Germinal center (tissue), 1 donor: ENCODE measurements at places on chromosomes 12 and 14.

DNA sequence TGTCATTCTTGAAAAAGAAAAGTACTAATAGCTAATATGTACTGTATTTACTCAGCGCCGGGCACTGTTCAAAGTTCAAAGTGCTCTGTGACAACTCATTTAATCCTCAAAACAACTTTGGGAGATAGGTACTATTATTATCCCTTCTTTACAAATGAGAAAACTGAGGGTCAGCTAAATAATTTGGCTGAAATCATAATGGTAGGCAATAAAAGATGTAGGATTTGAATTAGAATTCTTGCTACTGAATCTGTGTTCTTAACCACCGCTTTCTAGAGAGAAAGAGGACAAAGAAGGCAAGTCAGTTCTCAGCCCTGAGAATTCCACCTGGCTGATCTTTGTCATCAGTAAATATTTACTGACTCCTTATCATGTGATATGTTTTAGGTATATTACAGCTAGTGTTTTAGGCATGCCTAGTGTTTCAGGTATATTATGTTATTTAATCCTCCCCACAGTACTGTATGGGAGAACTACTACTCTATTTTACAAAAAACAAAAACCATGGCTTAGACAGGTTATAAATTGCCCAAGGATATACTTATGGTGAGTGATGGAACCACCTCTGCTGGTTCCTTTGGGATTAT lies 205.7 kb upstream of the GZMB start:
- DNase-seq: no peak

DNA sequence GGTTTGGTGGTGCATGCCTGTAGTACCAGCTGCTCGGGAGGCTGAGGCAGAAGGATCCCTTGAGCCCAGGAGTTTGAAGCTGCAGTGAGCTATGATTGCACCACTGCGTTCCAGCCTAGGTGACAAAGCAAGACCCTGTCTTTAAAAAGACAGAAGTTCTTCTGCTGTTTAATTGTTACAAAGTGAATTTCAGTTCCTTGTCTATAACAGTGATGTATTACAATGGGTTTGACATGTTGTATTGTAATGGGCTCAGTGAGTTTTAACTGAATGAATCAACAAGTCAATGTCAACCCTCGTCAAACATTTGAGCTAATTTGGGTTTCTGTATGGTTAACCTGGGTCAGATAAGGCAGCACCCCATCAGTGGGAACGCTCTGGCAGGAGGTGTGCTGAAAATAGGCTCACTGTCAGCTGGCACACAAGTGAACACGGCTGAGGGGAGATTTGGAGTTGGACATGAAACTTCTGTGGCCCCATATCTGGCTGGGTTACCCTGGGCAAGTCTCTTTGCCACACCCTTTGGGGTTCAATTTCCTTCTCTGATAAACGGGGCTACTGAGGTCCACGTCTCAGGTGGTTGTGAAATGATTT lies 14.0 kb upstream of the TRPV4 start:
- no peak for DNase-seq

GRCh38 chr12:64064706-64065105 lies 157.4 kb downstream of the KICS2 start:
- no peak for DNase-seq

DNA sequence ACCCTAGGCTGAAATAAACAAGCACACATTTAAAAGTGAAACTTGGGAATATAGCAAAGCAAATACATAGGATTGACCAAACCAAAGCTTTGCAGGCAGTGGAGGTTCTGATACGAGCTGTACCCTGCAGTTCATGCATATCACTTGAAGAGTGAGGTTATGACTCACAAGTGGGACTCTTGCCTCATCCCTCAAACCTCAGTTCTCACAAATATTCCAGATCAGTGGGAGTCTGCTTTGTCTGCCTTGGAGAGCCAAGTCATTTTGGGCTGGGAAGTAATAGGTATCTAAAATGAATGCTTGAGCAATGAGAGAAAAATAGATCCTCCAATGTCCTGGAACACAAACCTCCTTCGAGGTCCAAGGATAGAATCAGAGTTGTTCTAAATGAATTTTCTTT lies 116.4 kb downstream of the LRIG3 start:
- DNase-seq: no peak

DNA sequence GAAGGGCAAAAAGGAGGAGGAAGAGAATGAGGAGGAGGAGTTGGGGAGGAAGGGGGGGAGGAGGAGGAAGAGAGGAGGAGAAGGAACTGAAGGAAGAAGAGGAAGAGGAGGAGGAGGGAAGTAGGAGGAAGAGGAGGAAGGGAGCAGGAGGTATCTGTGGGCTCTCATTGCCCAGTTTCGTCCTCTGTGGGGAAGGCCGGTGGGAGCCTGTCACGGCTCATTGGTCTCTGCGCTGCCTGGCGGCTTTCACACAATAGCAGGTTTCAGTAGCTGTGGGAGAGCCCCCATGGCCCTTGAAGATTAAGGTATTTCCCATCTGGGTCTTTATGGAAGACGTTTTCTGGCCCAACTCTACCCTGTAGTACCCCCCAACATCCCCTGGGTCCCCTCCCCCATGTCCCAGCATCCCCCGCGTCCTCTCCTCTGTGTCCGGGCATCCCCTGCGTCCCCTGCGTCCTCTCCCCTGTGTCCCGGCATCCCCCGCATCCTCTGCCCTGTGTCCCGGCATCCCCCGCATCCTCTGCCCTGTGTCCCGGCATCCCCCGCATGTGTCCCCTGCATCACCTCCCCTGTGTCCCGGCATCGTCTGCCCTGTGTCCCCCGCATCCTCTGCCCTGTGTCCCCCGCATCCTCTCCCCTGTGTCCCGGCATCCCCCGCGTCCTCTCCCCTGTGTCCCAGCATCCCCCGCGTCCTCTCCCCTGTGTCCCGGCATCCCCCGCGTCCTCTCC lies 278.2 kb upstream of the SFSWAP start:
- DNase-seq: no peak

DNA sequence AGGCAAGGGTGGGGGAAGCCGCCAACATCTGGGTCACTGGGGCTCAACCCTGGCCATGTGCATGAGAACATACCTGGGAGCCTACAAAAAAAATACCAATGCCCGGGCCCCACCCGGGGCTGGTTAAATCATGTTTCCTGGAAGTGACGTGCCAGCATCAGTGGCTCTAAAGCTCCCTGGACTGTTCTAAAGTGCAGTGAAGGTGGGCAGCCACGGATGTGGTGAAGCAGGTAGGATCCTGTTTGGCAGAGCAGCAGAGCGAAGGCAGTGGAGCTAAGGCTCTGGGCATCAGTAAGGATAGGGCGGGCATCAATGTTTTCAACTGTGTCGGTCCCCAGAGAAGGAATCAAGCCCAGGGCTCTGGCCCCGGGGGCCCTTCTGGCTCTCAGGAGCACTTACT lies 525 bp upstream of the GPR68 start:
- DNase-seq: no peak

DNA sequence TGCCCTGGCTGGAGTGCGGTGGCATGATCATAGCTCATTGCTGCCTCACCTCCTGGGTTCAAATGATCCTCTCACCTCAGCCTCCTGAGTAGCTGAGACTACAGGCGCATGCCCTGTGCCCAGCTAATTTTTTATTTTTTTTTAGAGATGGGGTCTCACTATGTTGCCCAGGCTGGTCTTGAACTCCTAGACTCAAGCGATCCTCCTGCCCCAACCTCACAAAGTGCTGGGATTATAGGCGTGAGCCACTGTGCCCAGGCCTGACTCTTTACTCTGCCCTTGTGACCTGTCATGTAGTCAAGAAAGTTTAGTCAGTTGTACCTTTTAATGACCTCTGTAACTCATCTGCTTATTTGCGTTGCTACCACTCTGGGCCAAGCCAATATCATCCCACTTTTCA lies 55.7 kb downstream of the PROX2 start:
- no peak for DNase-seq

DNA sequence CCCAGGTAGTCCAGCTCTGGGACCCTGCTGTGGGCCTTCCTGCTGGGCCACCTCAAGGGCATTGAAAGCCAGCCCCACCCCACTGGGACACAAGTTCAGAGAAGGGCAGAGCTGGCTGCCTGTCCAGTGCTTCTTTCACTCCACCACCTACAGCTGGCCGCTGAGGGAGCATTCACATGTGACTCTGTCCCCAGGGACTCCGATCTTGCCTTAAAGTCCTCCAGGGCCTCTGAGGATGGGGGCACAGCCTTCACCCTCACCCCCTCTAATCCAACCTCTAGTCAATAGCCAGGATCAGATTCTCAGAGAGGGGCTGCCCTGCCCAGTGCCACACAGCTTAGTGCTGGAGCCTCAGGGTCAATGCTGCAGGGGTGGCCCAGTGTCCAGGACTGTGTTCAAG lies 5.0 kb upstream of the CYP46A1 start:
- no peak for DNase-seq

DNA sequence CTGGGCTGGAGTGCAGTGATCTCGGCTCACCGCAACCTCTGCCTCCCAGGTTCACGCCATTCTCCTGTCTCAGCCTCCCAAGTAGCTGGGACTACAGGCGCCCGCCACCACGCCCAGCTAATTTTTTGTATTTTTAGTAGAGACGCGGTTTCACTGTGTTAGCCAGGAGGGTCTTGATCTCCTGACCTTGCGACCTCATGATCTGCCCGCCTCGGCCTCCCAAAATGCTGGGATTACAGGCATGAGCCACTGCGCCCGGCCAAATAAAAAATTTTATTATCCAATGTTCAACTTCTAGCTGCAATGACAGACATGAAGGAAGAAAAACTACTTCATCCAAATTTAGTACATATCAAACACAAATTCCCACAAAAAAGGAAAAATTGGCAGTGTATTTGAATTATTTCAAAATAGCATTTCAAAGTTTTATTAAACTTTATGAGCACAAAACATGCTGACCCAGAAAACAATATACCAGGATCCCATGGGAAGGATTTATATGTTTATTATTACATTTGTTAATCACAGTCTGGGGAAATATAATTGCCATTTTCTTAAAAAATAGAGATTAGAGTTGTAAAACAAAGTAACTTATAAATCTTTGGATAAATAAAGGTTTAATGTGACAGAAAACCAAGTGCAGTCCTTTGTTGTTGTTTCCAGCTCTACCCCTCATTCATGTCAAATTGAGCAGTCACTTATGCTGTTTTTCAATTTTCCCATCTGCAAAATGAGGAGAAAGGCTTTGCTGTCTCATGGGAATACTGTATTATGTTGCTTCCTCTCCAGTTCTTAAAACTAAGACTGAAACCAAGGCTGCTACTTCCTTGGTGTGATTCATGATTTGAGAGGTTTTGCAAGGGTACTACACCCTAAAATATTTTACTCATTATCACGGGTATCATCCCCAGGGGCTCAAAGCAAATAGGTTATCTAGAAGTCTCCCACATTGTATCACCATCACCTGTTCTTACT lies 155.2 kb upstream of the AVPR1A start:
- no peak for DNase-seq

GRCh38 chr12:53664936-53665335 lies 10.9 kb downstream of the ATP5MC2 start:
- no peak for DNase-seq

- no peak for DNase-seq
Observed at GRCh38 chr12:75483431-75483830, 2.9 kb downstream of the GLIPR1 start.

- DNase-seq: no peak
Observed at GRCh38 chr12:8069582-8069981, 3.4 kb upstream of the C3AR1 start.

DNA sequence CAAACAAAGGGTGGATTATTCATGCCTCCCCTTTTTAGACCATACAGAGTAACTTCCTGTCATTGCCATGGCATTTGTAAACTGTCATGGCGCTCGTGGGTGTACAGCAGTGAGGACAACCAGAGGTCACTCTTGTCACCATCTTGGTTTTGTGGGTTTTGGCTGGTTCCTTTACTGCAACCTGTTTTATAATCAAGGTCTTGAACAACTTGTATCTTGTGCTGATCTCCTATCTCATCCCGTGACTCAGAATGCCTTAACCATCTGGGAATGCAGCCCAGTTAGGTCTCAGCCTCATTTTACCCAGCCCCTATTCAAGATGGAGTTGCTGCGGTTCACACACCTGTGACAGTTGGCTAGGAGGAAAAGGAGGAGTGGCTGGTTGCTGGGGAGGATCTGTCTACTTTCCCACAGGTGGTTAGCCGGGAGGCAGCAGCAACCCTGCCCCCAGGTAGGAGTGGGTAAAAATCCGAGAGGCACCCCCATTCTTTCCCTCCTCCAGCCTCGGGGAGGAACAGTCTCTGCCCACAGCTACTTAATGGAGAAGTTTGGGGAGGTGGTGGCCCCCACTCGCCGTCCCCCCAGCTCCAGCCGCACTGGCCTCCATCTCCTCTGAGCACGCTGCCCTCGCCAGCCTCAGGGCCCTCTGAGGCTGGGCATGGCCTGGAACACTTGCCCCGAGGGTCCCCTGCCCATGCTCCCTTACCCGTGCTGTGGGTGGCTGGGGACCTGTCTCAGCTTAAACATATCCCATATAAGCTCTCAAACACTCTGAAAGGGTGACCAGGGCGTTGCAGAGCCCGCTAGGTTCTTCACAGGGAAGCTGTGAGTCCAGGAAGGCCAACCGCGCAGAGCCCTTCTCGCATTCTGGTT lies 41.7 kb downstream of the SMIM41 start:
- peak; percentile 1 for DNase-seq

GRCh38 chr12:57240926-57241401 lies 10.0 kb downstream of the STAC3 start:
- DNase-seq: no peak

GRCh38 chr14:69675877-69676416 lies 64.6 kb downstream of the SUSD6 start:
- no peak for DNase-seq

DNA sequence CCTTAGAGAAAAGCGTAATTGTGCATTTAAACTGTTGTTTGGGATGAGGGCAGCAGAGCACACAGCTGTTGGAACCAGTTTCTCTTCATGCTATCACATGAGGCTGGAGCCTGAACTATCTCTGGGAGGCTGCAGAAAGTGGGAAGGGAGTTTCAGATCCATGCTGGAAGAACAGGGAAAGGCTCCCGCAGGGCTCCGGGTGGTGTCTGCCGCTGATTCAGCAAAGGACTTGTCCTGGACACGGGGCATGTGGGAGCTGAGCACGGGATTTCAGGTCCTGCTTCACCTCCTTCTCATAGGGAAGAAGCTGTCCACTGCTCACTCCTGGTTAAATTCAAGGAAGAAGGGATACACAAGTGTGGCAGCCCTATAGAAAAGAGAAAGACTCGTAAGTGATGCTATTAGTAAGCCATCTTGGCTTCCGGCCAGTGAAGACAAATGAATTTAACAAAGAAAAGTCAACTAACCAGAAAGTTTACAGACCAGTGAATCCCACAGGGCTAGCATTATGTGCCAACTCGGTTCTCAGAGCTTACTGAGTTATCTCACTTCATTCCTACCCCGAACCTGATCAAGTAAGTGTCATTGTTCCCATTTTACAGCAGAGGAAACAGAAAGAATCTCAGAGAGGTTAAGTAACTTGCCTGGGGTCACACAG lies 6.7 kb upstream of the FZD10 start:
- DNase-seq: no peak

GRCh38 chr12:30515351-30515750 lies 180.3 kb downstream of the IPO8 start:
- DNase-seq: no peak

GRCh38 chr12:69929125-69929524 lies 104.1 kb downstream of the MYRFL start:
- DNase-seq: no peak

DNA sequence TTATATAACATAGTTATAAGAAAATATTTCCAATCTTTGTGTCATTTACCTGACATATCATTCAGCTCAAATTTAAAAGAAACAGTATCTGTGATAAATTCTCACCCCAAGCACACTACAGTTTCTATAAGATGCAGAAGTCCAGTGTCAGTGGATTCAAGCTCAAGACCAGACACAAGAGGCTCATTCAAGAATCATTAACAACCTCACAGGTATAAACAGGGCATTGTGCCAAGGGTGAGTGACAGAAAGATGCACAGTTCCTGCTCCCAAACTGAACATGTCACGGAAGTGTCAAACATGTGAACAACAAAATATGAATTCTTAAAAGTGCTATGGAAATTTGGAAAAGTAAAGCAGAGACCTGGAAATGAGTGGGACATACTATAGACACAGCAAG lies 12.8 kb downstream of the ATP2B1 start:
- no peak for DNase-seq
